ENCODE measurements at places on chromosomes 3 and 15.

- no peaks in the 10 kb centered on the region for H3K27me3 ChIP-seq
- no peak for DNase-seq
- no peaks in the 10 kb centered on the region for H3K36me3 ChIP-seq
- no peaks in the 10 kb centered on the region for H3K4me1 ChIP-seq
Observed at GRCh38 chr3:182108371-182108770, 396.6 kb downstream of the SOX2 start.

DNA sequence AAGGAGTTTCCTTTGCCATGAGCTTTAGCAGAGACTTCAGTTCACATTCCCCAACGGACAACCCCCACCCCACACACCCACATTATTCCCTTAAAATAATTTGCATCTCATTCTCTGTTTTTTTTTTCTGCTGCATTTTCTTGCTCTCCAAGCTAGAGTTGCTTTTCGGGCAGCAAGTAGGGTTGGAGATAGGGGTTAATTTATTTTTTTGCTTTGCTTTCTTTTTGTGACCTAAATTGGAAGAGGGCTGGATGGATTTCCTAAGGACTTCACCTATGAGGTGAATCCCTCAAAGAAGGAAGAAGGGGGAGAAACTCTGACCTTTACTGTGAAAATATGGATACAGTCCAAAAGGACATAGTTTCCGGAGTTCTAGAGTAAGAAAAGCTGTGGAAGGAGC, 6.6 kb downstream of the SOX2 start:
- peaks cover 16% of the 10 kb centered on the region for H3K4me1 ChIP-seq
- peak overlapping the region; percentile 74 for H3K4me3 ChIP-seq
- DNase-seq = peak; percentile 59
- peaks cover 3% of the 10 kb centered on the region for H3K36me3 ChIP-seq

DNA sequence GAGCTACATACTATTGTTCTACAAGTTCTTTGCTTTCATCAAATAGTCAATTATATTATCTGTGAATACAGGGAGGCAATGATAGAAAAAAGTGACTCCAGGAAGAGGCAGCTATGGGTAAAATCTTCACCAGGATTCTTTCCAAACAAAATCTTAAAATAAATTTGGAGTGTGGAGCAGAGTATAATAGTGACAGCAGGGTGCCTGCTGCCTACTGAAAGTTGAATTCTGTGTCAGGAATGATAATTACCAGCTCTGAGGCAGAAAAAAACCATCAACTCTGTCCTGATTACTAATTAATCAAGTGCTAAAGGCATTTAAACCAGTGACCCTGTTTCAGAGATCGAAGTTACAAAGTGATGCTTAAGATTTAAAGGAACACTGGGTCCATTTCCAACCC, 148.0 kb downstream of the DIPK2A start:
- no peaks in the 10 kb centered on the region for H3K27me3 ChIP-seq
- no peak for DNase-seq
- no peak overlapping the region for H3K4me3 ChIP-seq
- no peak overlapping the region for H3K27ac ChIP-seq
- no peaks in the 10 kb centered on the region for H3K36me3 ChIP-seq

- no peak for DNase-seq
- H3K4me3 ChIP-seq = no peak overlapping the region
- H3K27me3 ChIP-seq = no peaks in the 10 kb centered on the region
Observed at GRCh38 chr3:77326586-77326985, 286.7 kb downstream of the ROBO2 start.

DNA sequence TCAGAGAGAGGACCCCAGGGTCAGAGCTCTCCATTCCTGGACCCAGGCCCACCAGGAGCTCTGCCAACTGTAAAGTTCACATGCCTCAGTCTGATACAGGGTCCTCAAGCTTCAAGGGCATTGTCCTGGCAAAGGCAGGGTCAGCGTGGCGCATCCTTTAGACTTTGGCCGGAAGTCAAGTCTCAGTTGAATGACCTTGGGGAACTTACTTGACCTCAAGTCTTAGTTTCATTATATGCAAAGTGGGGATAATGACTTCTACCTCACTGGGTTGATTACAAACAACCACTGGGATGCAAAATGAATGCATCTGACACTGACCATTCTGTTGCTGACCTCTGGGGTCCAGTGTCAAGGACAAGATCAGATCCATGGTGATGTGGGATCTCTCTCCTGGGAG, 70.6 kb upstream of the CTSH start:
- H3K4me3 ChIP-seq = no peak overlapping the region
- no peaks in the 10 kb centered on the region for H3K27me3 ChIP-seq
- H3K4me1 ChIP-seq = no peaks in the 10 kb centered on the region

DNA sequence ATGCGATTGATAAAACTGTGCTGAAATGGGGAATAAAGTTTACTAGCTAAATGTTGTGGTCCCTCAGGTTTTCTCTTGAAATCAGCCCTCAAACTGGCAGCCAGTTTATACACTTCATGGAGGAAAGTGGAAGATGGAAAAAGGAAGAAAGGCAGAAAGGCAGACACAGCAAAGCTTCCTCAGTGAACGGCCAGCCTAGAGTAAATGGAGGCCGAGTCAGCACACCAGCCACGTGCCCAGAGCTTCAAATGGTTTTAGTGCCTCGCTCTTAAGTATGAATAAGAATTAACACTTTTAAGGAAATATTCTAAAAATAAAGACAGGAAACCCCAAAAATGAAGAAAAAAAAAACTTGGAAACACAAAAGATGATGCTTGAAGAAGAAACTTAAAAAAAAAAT, 48.3 kb downstream of the GNB4 start:
- peaks cover 2% of the 10 kb centered on the region for H3K36me3 ChIP-seq
- H3K27ac ChIP-seq = no peak overlapping the region
- no peaks in the 10 kb centered on the region for H3K27me3 ChIP-seq
- no peak for DNase-seq
- H3K4me1 ChIP-seq = no peaks in the 10 kb centered on the region

DNA sequence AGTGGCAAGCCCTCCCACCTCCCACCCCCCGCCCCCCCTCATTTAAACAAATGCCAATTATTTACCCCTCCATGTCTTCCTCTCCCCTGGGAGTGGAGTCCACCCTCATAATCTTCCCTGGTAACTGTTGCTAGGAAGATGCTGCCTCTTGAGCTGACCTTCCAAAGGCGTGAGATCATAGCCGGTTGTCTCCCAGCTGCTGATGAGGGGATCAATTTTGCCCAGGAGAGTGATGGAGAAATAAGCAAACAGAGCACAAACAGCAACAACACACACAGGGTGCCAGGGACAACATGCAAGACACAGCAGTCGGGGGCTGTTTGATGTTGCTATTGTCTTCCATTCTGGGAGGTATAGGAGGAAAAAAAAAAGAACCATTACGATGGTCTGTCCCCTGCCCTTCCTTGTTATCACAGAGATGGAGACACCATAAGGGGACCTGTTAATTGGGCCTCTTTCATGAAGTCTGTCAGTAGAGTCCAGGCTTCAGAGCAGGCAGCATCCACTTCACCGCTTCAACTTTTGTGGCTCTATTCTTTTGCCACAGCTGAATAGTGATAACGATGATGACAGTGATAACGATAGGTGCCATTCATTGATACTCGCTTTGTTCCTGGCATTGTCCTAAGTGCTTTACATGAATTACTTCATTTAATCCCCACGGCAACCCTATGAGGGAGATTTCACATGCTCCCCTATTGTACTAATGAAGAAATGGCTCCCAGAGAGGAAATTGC, 76.9 kb upstream of the RGMA start:
- H3K4me3 ChIP-seq = no peak overlapping the region
- no peak overlapping the region for H3K27ac ChIP-seq
- no peaks in the 10 kb centered on the region for H3K27me3 ChIP-seq

DNA sequence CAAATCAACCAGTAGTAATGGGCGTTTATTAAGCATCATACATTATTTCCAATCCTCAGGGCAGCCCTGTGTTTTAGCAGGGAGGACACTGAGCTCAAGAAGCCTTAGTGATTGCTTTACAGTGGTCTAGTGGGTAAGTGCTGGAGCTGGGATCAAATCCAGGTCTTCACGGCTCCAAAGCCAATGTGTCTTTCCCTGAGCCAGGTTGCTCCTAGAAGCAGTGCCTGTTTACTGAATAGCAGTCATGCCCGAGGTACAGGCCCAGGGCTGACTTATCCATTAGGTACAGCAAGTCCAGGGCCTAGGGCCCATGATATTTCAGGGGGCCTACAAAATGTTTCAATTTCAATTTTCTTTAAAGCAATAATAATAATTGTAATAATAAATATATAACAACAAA, 9.6 kb upstream of the SMAD6 start:
- DNase-seq = no peak
- no peak overlapping the region for H3K27ac ChIP-seq
- no peaks in the 10 kb centered on the region for H3K36me3 ChIP-seq
- H3K4me1 ChIP-seq = no peaks in the 10 kb centered on the region
- H3K4me3 ChIP-seq = no peak overlapping the region

DNA sequence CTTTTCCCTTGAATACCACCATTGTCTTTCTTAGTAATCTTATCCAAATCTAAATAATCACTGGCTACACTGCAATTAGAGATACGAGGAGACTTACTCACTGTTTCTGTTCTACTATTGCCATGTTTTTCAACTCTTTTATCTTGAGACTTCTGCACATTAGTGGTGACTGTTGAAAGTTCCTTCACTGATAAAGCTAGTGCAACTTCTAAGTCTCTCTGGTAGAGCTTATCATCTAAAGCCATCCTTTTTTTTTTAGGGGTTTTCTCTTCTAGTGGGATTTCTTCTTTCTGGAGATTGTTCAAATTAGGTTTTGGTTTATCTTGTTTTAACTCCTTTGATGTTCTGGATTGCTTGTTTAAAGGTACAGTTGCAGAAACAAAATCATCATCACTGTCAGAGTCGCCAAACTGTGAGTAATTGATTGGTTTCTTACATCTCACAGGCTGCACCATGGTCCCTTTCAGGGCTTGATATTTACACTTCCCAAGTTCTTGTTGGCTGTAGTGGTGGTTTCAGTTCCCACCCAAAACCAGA, 37.7 kb downstream of the NCK1 start:
- no peaks in the 10 kb centered on the region for H3K27me3 ChIP-seq
- no peaks in the 10 kb centered on the region for H3K4me1 ChIP-seq
- no peaks in the 10 kb centered on the region for H3K36me3 ChIP-seq

DNA sequence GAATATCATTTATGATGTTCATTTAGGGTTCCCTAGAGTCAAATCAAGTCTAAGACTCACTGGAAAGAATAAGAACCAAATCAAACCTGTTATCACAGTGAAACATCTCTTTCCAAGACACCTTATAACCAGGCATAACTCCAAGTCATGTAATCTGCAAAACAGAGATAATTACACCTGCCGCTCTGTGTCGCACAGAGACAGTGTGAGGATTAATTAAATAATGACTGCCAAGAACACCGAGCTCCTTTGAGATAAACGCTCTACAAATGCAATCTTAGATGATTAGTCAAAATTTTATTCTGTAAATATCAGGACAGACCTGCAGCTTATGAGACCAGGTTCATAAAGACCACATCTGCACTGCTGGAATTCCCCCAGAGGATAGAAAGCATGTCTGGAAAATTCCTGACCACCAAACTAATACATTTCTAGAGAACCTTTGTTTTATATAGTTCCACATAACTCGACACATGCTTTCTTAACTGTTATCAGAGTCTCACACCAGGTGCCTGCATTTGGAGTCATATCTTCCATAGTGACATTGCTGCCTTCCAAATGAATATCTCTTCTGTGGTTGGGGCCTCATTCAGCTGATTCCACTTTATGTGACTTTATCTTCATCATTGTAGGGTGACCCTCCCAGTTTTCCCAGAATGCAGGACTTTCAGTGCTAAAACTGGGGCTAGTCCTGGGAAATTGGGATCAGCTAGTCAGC, 252.8 kb downstream of the CD47 start:
- DNase-seq = no peak
- H3K27ac ChIP-seq = no peak overlapping the region

DNA sequence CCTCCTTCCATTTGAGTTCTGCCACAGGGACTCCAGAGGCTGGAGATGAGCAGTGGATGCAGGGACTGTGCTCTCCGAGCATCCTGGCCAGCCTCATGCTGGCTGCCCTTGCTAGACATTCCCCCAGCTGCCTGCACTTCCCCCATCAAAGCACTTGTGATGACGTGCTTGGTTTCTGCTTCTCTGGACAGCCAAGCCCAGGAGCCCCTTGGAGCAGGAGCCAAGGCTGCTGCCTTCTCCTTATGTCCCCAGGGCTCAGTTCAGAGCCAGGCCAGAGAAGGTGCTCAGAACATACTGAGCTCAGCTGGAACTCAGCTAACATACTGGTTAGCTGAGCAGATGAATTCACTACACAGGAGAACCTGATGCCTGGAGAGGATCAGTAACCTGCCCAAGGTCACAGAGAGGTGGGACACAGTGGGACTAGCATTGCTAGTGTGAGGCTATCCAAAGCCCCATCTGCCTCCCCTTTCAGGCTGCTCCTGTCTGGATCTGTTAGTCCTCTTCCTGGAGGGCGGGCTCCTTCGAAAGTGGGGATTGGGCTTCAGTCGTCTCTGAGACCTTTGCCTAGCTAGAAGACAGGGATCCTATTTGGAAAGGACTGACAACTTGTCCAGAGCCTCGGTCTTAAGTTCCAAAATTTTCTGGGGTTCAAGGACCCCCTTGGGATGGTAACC, 4.3 kb downstream of the PCBP4 start:
- peaks cover 56% of the 10 kb centered on the region for H3K4me1 ChIP-seq
- H3K27me3 ChIP-seq = no peaks in the 10 kb centered on the region
- H3K36me3 ChIP-seq = peaks cover 50% of the 10 kb centered on the region
- DNase-seq = no peak
- H3K4me3 ChIP-seq = no peak overlapping the region

- H3K27me3 ChIP-seq = no peaks in the 10 kb centered on the region
- H3K4me3 ChIP-seq = no peak overlapping the region
- H3K36me3 ChIP-seq = peaks cover 56% of the 10 kb centered on the region
- no peaks in the 10 kb centered on the region for H3K4me1 ChIP-seq
- DNase-seq = no peak
- H3K27ac ChIP-seq = no peak overlapping the region
Observed at GRCh38 chr15:25249236-25250010, 189.4 kb downstream of the UBE3A start.

DNA sequence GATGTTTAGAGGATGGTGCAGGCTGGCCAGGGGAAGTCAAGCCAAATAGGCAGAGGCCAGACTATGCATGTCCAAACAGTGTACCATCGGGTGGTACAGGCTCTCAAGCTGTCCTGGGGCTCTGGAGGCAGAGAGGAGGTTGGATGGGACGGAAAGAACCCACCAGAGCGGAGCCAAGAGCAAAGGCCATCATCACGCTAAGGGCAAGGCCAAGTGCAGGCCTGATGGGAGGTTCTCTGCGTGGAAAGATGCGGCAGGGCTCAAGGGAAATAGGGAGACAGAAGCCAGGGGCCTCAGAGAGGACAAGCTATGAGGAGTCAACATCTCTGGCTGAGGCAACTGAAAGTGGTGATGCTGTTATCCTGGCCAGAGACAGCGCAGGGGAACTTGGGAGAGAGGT, 102.7 kb downstream of the ASB7 start:
- no peak overlapping the region for H3K27ac ChIP-seq
- no peaks in the 10 kb centered on the region for H3K27me3 ChIP-seq
- H3K4me3 ChIP-seq = no peak overlapping the region
- DNase-seq = no peak
- no peaks in the 10 kb centered on the region for H3K4me1 ChIP-seq

DNA sequence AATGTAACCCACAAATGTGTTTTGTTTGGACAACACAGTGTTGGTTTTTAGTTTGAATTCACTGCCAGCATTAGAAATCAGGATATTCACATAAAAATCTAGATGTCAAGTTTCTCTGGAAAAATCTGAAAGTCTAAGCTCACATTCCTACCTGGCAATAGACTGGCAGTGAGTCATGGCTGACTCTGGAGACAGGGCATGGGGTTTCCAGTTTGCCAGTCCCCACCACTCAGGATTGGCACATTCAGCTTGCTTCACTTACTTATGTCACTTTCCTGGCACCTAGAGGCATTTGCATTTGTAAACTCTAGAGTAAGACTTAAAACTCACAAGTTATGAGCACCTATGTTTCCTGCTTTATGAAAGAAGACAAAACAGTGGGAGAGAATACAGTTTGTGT, 19.1 kb upstream of the SEC61A1 start:
- no peaks in the 10 kb centered on the region for H3K36me3 ChIP-seq
- H3K4me1 ChIP-seq = no peaks in the 10 kb centered on the region
- no peaks in the 10 kb centered on the region for H3K27me3 ChIP-seq
- DNase-seq = no peak
- no peak overlapping the region for H3K4me3 ChIP-seq

Measured in spinal cord (tissue), 10 donors.